ENCODE measurements at places on chromosomes 5 and 9.
A peak's percentile ranks its signal among the peaks of the same experiment; 100 is the strongest.

DNA sequence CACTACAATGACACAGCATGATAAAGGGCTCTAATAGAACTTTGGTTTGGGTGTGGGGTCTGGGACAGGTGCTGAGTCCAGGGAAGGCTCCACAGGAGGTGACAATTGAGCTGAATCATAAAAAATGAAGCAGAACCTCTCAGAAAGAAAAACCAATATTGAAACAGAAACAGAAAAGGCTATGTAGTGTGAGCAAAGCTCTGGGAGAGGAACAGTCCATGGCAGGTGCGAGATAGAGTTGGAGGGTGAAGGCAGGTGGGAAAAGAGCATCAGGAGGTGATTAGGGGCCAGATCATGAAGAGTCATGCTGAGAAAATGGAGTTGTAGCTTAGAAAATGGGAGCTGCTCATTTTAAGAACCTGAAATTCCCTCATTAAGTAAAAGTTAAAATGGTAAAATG is 164.9 kb downstream of the KCTD16 start:
- no peak for DNase-seq

DNA sequence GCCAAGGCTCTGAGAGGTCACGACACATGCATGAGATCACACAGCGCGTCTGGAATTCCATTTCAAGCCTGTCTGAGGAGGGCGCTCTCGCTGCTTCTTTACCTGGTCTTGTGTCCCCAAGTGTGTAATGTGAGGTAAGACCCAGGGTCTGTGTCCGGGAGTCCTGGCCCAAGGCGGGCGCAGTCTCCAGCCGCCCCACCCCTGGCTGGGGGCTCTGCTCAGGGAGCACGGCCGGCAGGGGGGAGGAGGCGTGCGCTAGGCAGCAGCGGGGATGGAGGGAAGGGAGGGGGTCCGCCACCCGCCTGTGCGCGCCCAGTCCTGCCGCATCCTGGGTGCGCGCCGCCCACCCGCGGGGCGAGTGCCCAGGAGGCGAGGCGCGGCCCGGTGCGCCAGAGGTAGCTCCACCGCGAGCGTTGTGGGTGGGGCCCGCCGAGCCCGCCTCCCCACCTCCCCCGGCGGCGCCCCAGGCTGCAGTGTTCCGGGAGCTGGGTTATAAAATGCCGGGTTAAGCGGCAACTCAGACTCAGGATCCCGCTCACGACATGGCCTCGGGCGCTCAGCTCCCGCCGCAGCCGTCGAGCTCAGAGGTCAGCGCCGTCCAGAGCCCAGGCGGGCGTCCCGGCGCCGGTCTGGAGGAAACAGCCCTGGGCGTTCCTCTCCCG is at the start of gene CCNI2:
CCNI2 (plus strand) TSS at position 473 of the 662 bp plus-strand sequence; CDS start at position 543, 70 bp downstream.
- DNase-seq: no peak

- DNase-seq: no peak
These were observed 211.9 kb downstream of the MAN2A1 start for GRCh38 chr5:109901628-109901981.

DNA sequence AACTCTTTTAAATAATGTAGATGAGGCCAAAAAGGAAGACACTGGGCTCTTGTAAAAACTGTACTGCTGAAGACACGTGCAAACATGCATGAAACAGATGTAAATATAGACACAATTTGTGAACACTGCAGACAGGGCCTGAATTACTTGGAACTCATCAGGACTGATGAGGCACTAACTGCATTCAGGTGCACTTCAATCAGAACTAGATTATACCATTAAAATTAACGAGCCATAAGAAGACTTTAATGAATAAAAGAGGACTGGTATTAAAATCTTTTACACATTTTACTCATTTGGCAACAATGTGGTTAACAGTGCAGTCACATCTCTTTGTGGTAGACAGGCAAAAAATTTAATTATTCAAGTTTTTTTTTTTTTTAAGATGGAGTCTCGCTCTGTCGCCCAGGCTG is 13.4 kb upstream of the ZCCHC9 start:
- DNase-seq: no peak

GRCh38 chr5:62306896-62307689 is 1.1 kb downstream of the KIF2A start:
- DNase-seq: peak; percentile 29

DNA sequence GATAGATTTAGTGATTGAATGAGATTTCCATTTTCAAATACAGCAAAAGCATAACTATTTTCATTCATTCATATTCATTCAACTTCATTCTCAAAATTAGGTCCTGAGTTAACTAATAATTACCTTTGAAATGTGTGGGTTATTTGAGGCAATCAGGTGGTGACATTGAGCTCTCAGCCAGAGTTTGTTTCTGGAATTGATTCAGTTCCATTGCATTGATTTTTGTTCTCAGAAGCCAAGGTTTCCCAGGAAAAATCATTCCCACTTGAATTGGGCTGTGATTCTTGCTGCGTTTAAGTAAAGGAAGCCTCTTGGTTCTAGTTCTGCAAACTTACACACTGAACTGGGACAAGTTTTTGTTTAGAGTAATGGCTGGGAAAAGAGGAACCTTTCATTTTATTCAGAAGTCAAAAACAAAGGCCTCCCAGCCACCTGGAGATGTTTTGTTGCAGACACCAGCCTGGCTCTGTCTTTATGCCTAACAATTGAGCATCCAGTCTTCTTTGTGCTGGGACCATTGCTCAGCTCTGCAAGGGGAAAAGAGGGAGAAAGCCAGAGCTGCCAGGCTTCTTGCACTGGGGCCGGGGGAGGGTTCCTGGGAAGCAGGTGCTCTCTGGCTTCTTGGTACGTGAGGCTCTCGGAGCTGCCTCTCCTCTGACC is 198.6 kb downstream of the TRIO start:
- DNase-seq: no peak

DNA sequence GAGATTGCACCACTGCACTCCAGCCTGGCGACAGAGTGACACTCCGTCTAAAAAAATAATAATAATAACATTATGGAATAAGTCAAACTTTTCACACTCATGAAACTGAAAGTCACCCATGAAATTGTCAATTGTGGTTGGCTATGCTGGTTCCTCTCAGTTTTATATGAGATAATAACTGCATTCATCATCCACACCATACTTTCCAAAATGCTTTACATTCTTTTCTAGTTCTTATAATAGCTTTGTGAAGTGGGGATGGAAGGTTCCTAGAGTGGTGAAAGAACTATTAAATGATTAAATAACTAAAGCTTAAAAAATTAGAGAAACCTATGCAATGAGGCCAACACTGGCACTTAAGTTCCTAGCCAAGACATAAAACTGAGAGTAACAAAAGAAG is 12.6 kb upstream of the ASPN start:
- peak; percentile 54 for DNase-seq

DNA sequence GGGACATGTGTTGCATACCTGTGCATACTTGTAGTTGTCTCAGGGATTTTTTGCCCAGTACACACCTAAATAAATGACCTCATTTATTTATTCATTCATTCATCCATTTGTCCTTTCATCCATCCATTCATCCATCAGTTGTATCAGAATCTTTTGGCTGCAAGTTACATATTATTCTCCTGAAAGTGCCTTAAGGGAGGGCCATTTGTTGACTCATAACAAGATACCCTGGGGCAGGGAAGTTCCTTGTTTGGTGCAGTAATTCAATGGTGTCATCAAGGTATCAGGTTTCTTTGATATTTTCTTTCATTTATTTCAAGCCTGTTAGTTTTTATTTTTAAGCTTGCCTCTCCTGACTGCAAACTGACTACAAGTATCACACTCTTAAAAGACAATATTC is 597.9 kb upstream of the TLE4 start:
- peak; percentile 30 for DNase-seq

GRCh38 chr9:120559546-120559945 is 20.4 kb downstream of the CDK5RAP2 start:
- no peak for DNase-seq

DNA sequence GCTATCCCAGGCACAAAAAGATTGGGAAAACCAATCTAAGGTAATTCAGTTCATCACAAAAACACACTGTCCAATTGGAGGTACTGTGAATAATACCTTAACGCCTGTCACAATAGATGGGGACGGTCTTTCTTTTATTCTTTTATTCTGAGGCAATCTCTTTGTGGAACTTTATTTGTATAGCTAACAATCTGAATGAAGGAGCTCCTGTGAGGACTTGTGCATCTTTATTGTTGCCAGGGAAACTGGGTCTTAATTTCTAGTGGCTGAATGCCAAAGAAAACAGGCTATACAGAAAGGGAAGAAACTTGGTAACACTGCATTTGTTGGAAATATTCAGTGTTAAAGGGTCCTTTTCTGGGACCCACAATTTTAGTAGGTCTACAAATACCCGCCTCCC is 546.9 kb upstream of the C9orf72 start:
- no peak for DNase-seq

GRCh38 chr5:59236986-59237385 is 654.1 kb downstream of the RAB3C start:
- peak; percentile 48 for DNase-seq

DNA sequence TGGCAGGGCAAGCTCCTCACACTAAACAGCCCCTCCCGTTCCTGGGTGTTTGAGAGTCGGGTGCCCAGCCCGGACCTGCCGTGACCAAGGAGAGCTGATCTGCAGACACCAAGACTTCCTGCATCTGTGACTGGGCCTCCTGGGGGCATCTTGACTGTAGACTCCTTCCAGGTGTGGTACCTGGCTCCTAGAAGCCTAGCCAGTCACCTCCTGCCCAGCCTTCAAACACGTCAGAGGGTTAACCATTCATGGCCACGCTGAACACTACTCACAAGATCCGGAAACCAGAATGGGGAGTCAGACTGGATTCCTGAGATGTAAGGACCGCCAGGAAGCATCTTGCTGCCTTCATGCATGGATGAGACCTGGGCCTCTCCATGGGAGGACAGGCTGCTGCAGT is 3.7 kb upstream of the LCN2 start:
- DNase-seq: no peak

DNA sequence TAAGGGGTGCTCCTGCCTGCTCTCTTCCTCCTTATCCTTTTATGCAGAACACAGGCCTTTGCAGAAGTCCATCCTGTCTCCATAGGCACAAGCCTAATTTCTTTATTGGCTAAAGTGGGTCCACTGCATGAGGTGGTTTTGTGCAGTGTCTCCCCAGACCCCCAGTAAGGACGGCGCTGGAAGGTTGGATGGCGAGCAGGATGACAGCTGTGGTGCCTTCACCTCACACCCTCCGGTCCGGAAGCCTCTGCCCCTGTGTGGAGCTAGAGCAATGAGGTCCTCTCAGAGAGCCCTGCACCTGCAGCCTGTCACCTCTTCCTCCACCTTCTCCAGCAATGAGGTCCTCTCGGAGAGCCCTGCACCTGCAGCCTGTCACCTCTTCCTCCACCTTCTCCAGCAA is 393.7 kb upstream of the IRX1 start:
- DNase-seq: no peak

- DNase-seq: peak; percentile 56
These were observed 75.2 kb downstream of the ESM1 start for GRCh38 chr5:54909911-54910870.

DNA sequence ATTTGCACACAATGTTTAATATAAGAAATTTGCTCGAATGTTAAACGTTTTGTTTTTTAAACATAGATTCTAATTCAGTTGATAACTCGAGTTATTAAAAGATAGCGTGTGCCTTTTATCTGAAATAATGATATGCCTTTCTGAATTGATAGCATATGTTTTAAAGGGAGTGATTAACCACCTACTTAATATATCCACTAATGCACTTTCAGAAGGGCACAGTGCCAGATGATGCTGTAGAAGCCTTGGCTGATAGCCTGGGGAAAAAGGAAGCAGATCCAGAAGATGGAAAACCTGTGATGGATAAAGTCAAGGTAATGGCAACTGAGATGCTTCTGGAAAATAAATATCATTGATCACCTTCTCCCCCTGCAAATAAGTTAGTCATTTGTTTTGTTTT is 53.9 kb downstream of the ERAP1 start:
- DNase-seq: no peak

DNA sequence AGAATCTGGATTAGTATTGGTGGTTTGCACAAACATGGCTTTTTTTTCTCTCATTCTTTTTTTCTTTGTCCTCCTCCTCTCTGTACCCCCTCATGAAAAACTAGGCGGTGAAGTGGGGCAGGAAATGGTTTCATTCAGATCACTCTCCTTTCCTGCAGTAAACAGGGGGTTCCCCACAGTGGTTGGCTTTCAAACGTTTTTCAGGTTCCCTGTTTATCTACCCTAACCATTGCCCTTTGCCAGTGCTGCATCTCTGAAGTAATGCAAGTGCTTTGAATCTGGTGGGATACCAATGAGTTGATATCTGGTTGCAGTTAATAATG is 29.8 kb downstream of the NR4A3 start:
- no peak for DNase-seq

GRCh38 chr9:28203036-28203435 is 629.8 kb upstream of the C9orf72 start:
- DNase-seq: no peak

DNA sequence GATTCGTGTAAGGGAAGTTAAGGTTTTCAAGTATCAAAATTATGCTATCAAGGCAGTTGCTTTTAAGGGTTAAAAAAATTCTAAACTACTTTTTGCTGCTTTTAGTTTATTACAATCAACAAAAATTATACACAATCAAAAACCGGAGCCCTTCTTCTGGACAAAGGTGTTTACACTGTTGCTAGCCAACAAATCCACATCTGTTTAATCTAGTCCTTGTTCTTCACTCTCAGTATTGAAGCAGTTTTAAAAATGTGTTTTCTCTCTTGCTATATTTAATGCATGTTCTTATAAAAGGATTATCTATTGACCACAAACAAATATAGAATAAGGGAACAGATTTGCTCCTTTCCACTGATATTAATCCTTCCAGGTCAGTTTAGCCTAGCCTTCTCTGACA is 2.5 kb downstream of the FEM1C start:
- no peak for DNase-seq

GRCh38 chr5:43482490-43483297 is 971 bp downstream of the TMEM267 start:
- DNase-seq: peak; percentile 72

- no peak for DNase-seq
These were observed 149.8 kb upstream of the ZNF462 start for GRCh38 chr9:106713206-106713605.

DNA sequence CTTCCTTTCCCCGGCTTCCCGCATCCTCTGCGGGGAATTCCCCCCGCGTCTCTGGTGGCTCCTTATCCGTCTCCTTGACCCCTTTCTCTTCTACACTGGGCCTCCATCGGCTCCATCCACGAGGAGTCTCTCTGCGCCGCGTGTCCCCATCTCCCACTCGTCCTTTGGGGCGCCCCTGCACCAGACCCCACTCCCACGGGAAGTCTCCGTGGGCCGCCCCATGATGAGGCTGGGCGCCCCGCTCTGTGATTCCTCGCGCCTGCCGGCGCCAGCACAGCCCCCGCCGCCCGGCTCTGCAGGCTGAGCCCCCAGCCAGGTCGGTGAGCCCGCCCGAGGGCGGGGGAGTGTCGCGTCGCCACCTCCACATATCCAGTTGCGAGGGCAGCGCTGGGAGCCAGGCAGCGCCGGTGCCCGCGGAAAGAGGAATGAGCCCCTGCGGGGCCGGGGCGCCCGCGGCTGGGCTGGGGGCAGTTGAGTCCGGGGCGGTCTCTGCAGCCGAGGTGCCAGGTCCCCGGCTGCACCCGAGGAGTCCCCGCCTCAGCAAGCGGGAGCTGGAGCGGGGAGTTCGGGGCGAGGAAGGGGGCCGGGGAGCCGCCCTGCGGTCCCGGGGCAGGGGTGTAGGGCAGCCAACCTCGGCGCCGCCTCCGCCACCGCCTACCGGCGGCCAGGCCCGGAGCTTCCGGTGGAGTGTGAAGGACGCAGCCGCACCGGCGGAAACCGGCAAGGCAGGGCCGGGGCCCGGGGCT is 2.1 kb upstream of the TRAF1 start:
- DNase-seq: peak; percentile 60

GRCh38 chr5:123673107-123673506 is 161.1 kb downstream of the CSNK1G3 start:
- peak; percentile 28 for DNase-seq
